ENCODE measurements at places on chromosomes 1 and 21.

- no peak for DNase-seq
Observed at GRCh38 chr1:10615332-10615731, 140.6 kb downstream of the PEX14 start.

DNA sequence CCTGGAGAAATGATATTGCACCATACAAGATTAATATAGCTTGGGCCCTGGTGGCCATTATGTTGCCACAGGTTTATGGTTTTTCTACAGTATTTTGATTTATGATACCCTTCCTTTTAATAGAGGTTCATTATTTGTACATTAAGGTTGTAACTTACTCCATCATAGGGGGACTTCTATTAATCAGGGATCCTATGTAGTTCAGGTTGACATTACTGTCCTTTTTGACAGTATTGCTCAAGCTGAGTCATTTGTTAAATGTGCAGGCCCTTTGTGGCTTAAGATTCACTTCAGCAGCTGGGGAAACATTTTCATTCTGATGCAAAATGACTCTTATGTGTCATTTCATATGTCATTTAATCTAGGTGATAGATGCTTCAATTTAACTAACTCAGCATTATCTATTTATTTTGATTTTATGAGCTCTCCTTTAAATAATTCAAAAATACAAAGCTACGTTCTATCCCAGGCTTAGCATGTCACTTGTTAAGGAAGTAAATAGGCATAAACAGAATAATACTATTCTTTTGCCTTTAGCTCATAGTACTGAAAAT, 686.9 kb upstream of the NCAM2 start:
- DNase-seq: no peak

DNA sequence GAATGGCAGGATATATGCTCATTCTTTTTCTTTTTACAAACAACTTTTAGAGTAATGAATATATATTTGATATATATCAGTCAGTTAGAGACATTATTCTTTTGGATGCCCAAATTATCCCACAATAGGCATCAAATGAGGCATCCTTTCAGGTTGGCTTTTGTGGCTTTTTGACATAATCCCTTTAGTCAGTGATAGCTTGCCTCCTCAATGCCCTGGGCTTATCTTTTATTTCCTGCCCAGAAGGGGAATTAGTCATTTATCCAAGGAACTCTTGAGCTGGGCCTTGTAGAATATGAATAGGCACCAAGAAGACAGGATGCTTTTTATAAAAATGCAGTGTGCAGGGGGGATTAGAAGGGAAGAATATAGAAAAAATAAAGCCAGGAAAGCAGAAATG, 22.2 kb downstream of the EPHX4 start:
- no peak for DNase-seq

DNA sequence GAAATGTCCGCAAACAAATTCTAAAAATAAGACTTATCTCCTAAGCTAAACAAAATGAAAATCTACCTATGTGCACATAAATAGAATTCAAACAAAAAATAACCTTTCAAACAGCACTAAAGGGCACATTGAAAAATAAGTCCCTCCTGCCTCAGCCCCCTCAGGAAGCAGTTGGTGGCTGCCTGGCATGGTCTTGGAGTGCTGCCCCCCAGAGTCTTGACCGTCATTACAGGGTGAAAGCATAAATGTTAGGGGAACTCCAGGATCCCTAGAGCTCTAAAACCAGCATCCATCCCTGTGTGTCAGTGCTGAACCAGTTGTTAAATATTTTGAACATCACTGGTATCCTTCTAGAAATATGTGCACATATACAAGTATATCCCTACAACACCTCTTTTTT, 6.5 kb upstream of the NPL start:
- no peak for DNase-seq

DNA sequence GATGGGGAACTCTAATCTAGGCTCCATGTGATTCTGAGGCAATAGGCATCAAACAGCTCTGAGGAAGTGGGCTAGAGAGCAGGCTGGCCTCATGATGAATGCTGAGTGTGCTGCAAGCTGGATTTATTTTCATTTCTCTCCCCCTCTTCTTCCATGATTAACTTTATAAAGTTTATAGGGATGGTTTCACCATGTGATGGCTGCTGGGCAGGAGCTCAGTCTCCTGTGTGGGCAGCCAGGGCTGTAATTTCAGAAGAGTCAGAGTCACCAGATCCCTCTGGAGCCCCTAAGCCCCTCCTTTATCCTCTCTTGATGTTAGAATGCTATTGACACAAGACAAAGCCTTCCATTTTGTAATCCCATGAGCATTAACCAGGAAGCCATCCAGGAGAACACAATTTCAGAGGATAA, 143.6 kb downstream of the CNIH3 start:
- no peak for DNase-seq

- no peak for DNase-seq
Observed at GRCh38 chr1:67170751-67171573, 4.7 kb downstream of the IL23R start.

DNA sequence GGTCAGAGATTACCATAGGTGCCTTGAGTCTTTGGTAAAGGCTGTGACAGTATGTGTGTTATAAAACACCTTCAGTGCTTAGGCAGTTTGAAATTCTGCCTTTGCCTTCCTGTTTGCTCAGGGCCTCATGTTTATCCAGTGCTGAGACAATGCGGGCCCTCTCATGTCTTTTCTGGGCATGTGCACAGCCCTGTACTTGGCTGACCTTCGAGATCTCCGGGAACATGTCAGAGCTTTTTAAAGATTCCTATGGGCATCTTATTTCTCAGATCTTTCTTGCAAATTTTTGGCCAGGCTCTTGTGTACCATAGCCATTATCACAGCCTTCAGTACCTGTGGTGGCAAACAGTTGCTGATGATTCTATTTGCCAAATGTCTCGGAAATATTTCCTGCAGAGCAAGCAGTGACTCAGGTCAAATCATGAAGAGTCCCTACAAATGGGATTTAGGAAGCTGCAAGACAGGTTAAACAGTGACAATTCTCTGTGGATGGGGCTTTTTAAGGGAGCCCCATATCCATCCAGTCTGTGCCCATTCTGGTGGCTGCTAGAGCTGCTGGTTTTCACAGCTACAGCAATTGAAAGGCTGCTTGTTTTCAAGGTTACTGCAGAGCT, 42.1 kb downstream of the HOOK1 start:
- no peak for DNase-seq

DNA sequence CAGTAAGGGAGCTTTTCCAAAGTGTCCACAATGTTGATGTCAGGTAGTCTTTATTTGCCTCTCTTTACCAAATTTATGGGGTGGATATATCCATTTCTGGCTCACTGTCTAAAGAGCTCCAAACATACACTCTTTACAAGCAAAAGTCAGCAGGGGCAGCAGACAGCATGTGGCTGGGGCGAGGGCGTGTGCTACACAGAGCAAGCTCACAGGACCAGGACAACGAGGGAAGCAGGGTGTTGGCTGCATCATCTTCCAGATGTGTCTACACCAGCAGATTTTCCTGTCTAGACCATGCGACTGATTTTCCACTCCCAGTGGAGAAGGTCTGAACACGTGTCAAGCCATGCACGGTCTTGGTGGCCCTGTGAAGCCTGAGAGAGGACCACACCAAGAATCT, 123.8 kb downstream of the TRABD2B start:
- no peak for DNase-seq

DNA sequence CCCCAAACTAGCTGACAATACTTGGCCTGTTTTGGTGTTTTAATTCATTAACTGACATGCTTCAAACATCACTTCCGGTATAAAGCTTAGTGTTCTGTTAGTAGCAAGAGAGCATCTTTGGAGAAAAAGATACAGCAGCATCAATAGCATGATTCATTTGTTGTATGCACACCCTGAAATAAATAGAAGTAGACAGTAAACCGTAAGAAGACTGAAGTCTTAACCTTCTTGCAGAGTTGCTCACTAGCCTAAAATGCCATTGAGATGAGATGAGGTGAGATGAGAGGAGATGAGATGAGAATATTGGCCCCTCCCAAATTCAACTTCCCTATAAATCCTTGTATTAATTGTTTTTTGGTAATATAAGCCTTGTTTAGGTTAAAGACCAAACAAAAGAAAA, 108.8 kb downstream of the TNFSF18 start:
- DNase-seq: no peak

DNA sequence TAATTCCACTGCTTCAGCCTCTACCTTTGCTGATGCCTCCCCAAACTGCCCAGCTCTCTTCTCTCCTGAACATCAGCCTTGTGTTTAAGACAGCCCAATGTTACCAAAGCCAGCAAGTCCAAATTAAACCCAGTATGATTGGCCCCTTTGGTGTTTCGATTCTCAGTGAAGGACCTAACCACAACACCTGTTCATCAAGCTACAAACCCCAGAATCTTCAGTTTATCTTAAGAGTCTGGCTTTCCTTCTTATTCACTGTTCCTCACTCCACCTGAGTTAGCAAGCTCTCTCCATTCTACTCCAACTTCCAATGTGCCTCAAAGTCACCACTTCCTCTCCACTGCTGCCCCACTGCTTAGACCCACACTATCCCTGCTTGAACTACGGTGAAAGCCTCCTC, 25.5 kb upstream of the ITPKB start:
- no peak for DNase-seq

GRCh38 chr1:214107322-214108096, 119.7 kb downstream of the PROX1 start:
- DNase-seq: no peak

- DNase-seq: peak; percentile 43
Observed at GRCh38 chr1:207828485-207829158, 76.8 kb downstream of the CD46 start.

GRCh38 chr1:203644661-203645510, 18.3 kb downstream of the ATP2B4 start:
- no peak for DNase-seq

DNA sequence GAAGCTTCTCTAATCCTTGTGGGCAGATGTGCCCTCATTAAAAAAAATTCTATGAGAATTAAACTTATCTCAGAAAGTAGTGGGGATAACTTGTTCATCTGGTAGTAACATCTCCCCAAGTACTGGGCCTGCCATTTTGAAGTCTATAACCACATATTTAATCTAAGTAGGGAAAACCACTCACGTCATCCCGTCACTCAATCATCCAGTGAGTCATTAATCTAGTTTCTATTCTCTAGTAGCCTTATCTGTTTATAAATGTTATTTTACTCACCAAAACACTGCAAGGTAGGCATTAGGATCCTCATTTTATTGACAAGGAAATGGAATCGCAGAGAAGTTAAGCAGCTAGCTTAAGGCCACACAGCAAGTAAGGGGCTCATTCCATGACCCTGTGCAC, 221.9 kb downstream of the ATG4C start:
- DNase-seq: no peak

DNA sequence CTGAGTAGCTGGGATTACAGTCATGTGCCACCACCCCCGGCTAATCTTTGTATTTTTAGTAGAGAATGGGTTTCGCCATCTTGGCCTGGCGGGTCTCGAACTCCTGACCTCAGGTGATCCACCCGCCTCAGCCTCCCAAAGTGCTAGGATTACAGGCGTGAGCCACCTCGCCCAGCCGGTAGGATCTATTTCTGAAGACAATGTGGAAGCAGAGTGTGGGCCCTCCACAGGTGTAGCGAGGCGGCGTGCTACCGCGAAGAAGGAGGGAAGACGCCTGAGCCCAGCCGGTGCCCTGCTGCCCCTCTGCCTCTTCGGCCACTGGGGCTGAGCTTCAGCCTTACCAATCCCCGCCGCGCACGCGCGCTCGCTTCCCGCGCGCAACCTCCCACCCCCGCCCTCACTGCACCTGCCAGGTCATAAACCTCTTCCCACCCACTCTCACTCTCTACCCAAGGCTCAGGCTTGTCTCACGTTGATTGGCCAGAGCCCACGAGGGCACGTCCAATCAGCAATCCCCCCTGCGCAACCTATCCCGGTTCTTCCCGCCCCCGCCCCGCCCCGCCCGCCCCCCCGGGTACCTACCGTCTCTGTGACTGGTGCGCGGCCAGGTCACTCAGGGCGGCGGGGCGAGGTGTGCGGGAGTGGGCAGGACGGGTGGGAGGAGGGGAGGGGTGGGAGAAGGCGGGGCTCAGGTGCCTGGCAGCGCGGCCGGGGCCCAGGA, 409 bp upstream of the HOOK1 start:
- DNase-seq: peak; percentile 89

DNA sequence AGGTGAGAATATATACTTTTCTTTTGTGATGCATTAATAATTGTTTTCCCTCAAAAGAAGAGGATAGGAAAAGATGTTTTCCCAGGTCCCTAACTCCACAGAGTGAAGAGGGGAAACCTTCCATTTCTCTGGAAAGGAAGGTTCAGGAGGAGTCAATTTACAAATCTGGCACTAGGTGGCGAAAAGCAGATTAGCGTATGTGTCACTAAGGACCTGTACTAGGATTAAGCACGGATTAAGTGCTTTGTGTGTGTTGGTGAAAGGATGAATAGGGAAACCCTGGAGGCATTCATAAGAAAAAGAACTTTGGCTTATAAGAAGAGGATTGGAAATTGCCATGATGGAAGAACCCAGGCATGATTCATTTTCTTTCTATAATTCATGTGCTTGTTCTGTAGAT, 410.1 kb upstream of the PLXNA2 start:
- no peak for DNase-seq

DNA sequence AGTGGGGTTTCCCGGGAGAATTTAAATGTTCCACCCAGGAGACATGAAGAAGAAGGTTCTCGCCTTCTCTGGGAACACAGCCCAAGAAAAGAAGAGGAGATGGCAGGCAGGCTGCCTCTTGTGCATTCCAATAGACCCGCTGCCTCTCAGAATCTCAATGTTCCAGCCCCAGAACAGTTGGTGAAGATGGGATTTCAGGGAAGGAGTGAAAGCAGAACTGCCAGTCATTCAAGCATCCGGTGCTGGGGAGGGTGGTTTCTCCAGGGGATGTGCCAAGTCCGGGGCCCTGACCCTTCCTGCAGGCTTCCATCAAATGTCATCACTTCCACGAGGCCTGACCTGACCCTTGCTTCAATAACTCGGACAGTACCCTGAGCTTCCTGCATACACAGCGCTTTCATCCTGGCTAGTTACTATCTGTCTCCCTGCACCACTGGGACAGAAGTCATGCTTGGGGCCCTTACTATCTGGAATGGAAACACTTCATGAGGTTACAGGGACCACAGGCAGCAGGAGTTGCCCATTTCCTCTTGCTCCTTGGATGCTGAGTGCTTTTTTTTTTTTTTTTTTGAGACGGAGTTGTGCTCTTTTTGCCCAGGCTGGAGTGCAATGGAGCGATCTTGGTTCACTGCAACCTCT, 386.6 kb upstream of the POU3F1 start:
- DNase-seq: no peak

GRCh38 chr1:36864182-36864822, 170.0 kb downstream of the GRIK3 start:
- DNase-seq: no peak

DNA sequence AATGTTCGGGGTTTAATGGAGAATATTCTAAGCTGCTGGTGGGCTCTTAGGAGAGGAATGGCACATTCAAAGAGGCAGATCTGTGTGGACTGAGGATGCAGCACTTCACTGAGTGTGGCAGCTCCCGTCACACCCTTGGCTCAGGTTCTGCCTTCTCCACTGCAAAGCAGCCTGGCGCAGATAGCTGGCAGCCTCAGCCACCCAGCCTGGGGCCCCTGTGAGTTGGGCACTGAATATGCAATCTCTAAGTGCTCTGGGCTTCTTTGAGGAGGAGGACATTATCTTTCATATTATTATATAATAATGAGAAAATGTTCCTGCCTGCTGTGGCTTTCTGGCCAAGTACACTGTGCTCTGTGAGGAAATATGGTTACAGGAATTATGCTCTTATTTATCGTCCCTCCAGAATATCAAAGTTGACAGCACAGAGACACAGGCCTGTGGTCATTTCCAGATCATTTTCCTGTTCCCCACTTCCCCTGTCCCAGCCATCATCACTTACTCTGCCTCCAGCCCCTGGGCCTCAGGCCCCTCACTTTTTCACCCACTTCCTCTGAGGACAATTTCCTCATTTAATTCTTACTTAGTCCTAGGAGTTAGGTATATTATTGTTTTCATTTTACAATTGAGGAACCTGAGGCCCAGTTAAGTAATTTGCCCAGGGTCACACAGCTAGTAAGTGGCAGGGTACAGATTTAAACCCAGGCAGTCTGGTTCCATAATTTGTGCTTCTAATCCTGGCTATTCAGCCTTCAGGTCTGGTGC, 53.6 kb downstream of the MAB21L3 start:
- DNase-seq: no peak
